K562 (cell line): ENCODE measurements at places on chromosomes 12 and 14. TPM values are rescaled to one million over a fixed set of nuclear protein-coding genes. Genes with fewer than 3 reads are reported as not detected.

The C14orf39 gene
- 0.58 and 0.82 TPM in 2 replicates for total RNA-seq

The C12orf54 gene
- total RNA-seq: not detected in 2 replicates

The SLC39A2 gene
- not detected in 2 replicates for total RNA-seq

The TROAP gene
- total RNA-seq: 72.9 and 83.0 TPM in 2 replicates

The DDX54 gene
- 128 and 132 TPM in 2 replicates for total RNA-seq
